ENCODE measurements at places on chromosomes 3 and 15. TPM values are rescaled to one million over a fixed set of nuclear protein-coding genes. Genes with fewer than 3 reads are reported as not detected.

DNA sequence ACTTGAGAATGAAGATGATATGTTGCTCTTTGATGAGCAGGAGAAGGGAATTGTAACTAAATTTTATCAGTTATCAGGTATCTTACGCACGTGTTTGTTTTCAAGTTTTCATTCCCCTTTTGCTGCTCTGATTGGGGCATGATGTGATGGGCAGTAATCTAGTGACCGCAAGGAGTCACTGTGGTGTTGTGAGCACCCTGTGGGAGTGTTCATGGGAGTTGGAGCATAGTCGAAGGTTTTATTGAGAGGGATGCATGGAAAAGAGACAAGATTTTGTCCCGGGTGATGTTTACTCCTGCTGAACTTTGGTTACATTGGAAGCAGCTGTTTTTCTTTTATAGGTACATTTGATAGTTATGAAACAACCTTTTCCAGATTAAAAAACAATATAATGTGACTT is 2.1 kb downstream of the FAN1 start:
- H3K4me1 ChIP-seq, result peaks cover 3% of the 10 kb centered on the region
- no peak for DNase-seq
- H3K4me3 ChIP-seq, result no peak overlapping the region
- no peak overlapping the region for H3K27ac ChIP-seq
- peaks cover 7% of the 10 kb centered on the region for H3K36me3 ChIP-seq

CPN2 gene
- polyA plus RNA-seq, result not detected

- no peaks in the 10 kb centered on the region for H3K27me3 ChIP-seq
- no peak overlapping the region for H3K27ac ChIP-seq
- no peak overlapping the region for H3K4me3 ChIP-seq
- DNase-seq, result no peak
- peaks cover 16% of the 10 kb centered on the region for H3K4me1 ChIP-seq
- no peaks in the 10 kb centered on the region for H3K36me3 ChIP-seq
Observed at GRCh38 chr3:142961539-142961938, 1.9 kb downstream of the PAQR9 start.

LRTM1 gene
- not detected for polyA plus RNA-seq
